ENCODE measurements at places on chromosomes 12 and 14.
A peak's percentile ranks its signal among the peaks of the same experiment; 100 is the strongest.

GRCh38 chr14:91113829-91114078, at the start of gene DGLUCY:
TSS of gene DGLUCY (plus strand) at chr14:91114073. CDS start at chr14:91160295, 46,222 bp downstream.
- H3K27me3 ChIP-seq = no peaks in the 10 kb centered on the region
- no peaks in the 10 kb centered on the region for H3K36me3 ChIP-seq
- H3K4me3 ChIP-seq = peak within 1 kb of the TSS; percentile 32
- peaks cover 15% of the 10 kb centered on the region for H3K4me1 ChIP-seq
- H3K27ac ChIP-seq = peak within 1 kb of the TSS; percentile 76

DNA sequence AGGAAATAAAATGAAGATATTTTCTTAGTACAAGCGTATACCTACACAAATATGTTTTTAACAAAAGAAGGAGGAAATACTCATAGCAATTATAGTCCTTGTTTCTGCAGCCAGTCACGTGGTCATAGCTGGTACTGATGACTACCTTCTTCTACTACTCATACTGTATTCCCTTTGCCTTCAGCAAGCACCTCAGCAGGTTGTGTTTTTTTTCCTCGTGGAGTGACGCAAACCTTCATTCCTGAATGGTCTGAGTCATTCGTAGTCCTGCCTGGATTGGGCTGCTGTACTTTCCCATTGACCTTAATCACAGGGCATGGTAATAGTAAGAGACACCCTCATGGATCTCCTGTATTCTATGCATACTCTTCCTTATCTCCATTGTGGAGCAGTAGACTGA, 25.7 kb upstream of the SLC16A7 start:
- no peak overlapping the region for H3K4me3 ChIP-seq
- no peaks in the 10 kb centered on the region for H3K27me3 ChIP-seq
- no peaks in the 10 kb centered on the region for H3K36me3 ChIP-seq

GRCh38 chr12:110379631-110380030, 23.9 kb downstream of the ANAPC7 start:
- H3K4me1 ChIP-seq = no peaks in the 10 kb centered on the region
- no peaks in the 10 kb centered on the region for H3K27me3 ChIP-seq
- no peak overlapping the region for H3K27ac ChIP-seq
- H3K4me3 ChIP-seq = no peak overlapping the region
- DNase-seq = no peak

DNA sequence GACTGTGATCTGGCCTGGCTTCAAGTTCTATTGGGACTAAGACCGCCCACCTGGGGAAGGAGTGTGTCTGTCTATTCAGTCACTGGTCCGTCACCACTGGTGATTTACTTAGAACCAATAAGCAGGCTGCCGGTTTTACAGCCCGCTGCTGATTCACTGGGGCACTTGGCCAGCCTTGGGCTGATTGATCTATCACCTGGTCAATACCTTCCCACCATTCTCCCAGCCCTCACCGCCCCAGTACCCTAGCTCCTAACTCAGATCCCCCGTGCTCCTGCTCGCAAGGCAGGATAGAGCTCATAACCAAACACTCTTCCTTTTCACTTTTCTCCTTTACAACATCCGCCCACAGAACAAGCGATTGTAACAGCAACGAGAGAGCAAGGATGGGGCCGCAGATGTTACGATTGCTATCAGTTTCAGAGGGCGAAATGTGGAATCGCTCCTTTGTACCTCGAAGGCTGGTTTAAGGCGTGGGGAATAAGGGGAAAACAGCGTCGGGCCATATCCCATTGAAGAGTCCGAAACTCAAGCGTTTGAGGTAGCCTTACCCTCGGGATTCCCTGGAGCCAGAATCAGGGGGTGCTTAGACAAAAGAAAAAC, 672 bp downstream of the RDH11 start:
- no peaks in the 10 kb centered on the region for H3K27me3 ChIP-seq
- peak; percentile 97 for DNase-seq
- H3K4me1 ChIP-seq = peaks cover 19% of the 10 kb centered on the region

- peak overlapping the region; percentile 86 for H3K27ac ChIP-seq
- H3K4me1 ChIP-seq = peaks cover 34% of the 10 kb centered on the region
- no peak for DNase-seq
- no peaks in the 10 kb centered on the region for H3K36me3 ChIP-seq
- H3K4me3 ChIP-seq = no peak overlapping the region
- H3K27me3 ChIP-seq = no peaks in the 10 kb centered on the region
These were observed 159.4 kb downstream of the EPS8 start for GRCh38 chr12:15629761-15630160.

DNA sequence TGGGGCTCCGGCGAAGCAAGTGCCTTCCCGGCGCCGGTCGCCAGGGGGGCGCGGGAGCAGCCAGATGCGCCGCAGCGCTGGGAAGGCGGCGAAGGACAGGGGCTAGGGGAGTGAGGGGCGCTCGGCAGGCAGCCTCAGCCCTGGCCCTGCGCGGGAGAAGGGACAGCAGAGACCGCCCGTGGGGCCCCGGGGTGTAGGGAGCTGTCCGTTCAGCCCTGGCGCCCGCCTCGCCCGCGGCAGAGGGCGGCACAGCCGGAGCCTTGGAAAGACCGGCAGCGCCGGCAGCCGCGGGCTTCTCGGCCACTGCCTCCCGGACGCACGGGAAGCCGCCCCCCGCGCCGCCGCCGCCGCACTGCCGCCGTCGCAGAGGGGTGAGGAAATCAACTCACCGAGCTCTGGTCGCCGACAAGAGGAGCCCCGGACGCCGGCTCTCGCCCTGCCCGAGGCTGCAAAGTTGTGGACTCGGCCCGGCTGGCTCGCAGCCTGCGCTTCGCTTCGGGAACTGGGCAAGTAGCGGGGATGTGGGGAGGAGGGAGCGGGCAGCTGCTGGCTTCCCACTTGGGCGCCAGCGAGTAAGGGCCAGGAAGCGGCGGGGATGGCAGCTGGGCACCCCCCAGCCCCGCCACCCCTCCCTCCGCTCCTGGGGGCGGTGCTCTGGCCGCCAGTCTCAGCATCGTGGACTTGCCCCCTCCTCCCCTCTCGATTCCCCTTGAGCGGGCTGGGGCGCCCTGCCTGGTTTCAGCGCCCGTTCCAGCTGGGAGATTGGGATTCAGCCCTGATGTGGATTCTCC, at the start of gene ZDHHC22:
Gene ZDHHC22 (minus strand): TSS at position 578 of the 791 bp plus-strand sequence. CDS start 2,053 bp downstream, outside the sequence.
- H3K27me3 ChIP-seq = peaks cover 91% of the 10 kb centered on the region
- no peaks in the 10 kb centered on the region for H3K36me3 ChIP-seq
- peaks cover 5% of the 10 kb centered on the region for H3K4me1 ChIP-seq
- DNase-seq = no peak

GRCh38 chr12:42053456-42053855, 91.2 kb downstream of the GXYLT1 start:
- no peak overlapping the region for H3K4me3 ChIP-seq
- DNase-seq = no peak
- H3K36me3 ChIP-seq = no peaks in the 10 kb centered on the region
- H3K27ac ChIP-seq = no peak overlapping the region

- H3K27me3 ChIP-seq = no peaks in the 10 kb centered on the region
- peaks cover 25% of the 10 kb centered on the region for H3K36me3 ChIP-seq
- no peak for DNase-seq
- peak overlapping the region; percentile 17 for H3K27ac ChIP-seq
- peak overlapping the region; percentile 88 for H3K4me3 ChIP-seq
- H3K4me1 ChIP-seq = peaks cover 7% of the 10 kb centered on the region
These were observed 486 bp upstream of the AKT1 start for GRCh38 chr14:104795781-104796686.
